ENCODE measurements at places on chromosomes 12 and 14.

GRCh38 chr12:55847033-55847432 is 4.3 kb upstream of the MMP19 start:
- DNase-seq: no peak

GRCh38 chr14:101109347-101109638 is 205.8 kb upstream of the RTL1 start:
- no peak for DNase-seq

- no peak for DNase-seq
Measured at GRCh38 chr14:32211068-32211404, 8.0 kb upstream of the RNU6-8 start.

DNA sequence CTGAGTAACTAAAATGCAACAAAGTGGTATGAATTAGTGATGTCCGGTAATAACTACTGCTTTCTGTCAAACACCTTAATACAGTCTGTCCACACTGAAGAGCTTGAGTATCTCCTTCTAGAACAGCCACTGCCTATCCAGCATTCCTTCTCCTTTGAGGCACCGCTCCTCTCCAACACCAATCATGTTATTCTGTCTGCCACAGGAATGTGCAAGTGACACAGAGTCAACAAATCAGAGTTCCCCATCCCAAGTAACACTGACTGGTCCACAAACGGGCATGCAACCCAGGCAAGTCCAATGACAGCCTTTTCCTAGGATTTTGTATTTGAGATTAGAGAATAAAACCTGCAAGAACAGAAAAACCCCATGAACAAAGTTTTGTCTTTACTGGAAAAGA is 3.8 kb downstream of the GXYLT1 start:
- DNase-seq: no peak

DNA sequence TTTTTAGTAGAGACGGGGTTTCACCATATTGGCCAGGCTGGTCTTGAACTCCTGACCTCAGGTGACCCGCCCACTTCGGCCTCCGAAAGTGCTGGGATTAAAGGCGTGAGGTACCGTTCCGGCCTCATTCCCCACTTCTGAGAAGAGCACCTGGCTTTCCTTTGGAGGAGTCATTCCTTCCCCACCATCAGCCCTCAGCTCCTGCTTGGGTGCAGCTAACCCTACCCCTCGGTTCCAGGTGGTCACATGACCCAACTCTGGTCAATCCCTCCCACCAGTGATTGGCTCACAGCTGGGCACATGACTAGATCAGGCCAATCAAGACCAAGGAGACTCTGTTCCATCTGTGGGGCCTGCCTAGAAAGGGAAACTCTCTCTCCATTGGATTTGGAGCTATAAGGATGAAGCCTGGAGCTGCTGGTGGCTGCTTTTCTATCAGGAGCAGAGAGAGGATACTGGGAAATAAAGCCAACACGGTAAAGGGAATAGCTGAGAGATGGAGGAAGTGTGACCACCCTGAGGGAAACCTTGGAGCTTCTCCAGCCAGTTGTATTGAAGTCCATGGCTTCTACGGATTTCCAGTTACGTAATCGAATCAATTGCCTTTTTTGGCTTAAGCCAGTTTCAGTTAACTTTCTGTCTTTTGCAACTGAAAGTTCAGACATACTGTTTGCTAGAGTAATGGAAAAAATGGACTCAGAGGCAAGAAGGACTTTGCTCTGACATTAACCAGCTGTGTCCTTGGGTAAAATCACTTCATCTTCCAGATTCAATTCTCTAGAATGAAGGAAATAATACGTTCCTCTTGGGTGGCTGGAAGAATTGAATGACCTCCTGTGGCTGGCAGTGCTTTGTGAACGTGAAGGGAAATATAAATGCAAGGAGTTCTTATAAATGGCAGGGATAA is 19.7 kb upstream of the IFT81 start:
- DNase-seq: no peak

GRCh38 chr12:110860833-110861296 is 14.1 kb downstream of the CCDC63 start:
- DNase-seq: no peak

DNA sequence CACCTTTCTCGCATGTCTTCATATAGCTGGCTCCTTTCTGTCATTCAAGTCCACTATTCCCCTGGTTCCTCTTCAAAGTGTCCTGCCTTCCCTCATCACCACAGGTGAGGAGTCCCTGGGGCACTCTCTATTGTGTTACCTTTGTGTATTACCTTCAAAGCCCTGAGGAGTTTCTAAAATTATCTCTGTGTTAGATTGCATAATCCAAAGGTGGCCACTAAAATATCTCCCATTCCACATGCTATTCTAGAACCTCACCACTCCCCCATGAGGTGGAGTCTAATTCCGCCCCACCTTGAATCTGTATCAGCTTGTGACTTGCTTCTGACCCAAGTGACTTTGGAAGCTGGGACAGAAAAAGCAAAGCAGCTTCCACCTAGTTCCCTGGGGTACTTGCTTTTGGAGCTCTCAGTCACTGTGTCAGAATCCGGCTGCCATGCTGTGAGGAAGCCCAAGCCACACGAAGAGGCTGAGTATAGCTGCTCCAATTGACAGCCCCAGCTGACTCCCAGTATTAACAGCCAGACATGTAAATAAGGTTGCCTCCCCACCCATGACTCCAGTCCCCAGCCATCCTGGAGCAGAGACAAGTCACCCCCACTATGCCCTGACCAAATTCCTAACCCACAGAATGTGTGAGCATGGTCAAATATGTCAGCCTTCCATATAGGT is 6.8 kb downstream of the HRK start:
- DNase-seq: no peak

GRCh38 chr12:77485961-77486854 is 344.5 kb upstream of the NAV3 start:
- no peak for DNase-seq

- no peak for DNase-seq
Measured at GRCh38 chr14:96635850-96636249, 133.7 kb downstream of the PAPOLA start.

DNA sequence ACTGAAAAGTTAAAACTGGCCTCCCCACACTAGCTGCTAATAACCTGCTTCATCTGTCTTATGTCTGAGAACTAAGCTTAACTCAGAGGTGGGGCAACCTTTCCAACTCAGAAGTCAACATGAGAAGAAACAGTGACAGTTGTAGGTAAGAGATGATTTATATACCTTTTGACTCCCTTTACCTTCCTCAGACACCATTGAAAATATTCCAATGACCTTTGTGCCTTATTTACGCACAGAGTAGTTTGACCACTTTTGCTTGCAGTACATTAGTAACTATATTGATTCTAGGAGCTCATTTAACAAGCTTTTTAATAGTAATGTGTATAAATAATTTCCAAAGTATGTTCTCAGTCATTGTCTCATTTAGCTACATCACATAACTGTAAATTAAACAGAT is 77.6 kb downstream of the ALX1 start:
- no peak for DNase-seq

DNA sequence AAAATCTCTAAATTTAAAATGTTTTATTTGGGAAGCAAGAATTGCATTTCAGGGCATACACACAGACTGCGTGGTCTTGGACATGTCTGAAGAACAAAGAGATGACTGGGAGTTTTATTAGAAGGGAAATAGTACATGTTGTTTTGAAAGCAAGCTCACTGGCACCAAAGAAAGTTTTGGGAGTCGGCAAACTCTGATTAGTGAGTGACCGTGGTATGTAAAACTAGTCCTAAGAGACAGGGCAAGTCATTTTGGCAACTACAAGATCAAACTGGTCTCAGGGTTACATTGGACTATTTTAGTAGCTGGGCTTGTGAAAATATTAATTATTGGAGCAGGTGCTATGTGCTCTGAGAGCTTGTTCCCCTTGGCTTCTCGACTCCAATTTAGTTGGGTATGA is 14.9 kb downstream of the TMEM116 start:
- DNase-seq: no peak

DNA sequence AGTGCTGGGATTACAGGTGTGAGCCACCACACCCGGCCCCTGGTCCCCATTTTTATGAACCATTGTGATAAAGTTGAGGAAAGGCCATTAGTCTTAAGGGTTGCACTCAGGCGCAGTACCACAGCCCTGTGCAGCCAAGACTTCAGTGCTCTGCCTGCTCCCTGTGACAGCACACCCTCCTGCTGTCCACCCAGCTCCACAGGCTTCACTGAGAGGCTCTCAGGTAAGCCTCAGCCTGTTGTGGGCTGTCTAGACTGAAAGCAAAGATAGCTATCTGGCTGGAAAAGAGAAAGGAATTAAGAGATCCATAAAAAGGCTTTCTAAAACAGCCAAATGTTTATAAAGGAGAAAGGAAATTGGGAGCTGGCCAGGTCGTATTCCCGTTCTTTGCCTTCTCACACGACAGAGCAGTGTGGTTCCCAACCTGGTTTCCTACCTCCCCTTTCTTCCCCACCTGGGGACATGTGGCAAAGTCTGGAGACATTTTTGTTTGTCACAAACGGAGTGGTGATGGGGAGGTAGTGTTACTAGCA is 19.1 kb upstream of the DNM1L start:
- DNase-seq: no peak

GRCh38 chr14:79758985-79759384 is 452.3 kb downstream of the DIO2 start:
- DNase-seq: no peak

- DNase-seq: peak; percentile 3
Measured at GRCh38 chr14:76908834-76909233, 82.6 kb downstream of the LRRC74A start.

- no peak for DNase-seq
Measured at GRCh38 chr12:122749569-122750332, 2.9 kb upstream of the DENR start.

GRCh38 chr12:7369274-7369729 is 65.4 kb downstream of the ACSM4 start:
- DNase-seq: no peak

- DNase-seq: no peak
Measured at GRCh38 chr12:52044292-52044983, 6.8 kb upstream of the NR4A1 start.

GRCh38 chr14:38727731-38728130 is 375.3 kb downstream of the SEC23A start:
- DNase-seq: no peak

DNA sequence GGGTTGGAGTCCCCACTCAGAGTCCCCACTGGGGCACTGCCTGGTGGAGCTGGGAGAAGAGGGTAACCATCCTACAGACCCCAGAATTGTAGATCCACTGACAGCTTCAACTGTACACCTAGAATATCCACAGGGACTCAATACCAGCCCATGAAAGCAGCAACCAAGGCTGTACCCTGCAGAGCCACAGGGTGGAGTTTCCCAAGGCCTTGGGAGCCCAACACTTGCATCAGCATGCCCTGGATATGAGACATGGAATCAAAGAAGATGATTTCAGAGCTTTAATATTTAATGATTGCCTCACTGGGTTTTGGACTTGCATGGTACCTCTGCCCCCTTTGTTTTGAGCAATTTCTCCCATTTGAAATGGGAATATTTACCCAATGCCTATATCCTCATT is 80.4 kb downstream of the RASSF9 start:
- DNase-seq: no peak

DNA sequence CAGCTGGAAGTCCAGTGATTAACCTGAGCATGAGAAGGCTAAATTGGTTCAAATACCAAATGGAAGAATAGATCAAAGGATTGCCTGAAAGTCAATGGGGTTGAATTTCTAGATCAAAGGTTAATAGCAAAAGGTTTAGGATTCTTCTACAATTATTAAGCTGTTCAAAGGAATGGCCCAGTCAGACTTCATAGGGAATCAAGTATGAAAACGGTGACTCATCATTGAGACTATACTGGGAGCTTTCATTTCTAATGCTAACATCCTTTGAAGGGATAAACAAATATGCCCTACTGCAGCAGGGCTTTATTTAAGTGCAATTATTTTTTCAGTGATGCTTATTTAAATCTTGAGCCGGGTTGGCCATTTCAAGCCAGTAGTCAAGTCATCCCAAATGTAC is 152.8 kb downstream of the RIMBP2 start:
- DNase-seq: no peak

GRCh38 chr14:75711105-75711795 is 50.2 kb downstream of the TTLL5 start:
- DNase-seq: no peak

DNA sequence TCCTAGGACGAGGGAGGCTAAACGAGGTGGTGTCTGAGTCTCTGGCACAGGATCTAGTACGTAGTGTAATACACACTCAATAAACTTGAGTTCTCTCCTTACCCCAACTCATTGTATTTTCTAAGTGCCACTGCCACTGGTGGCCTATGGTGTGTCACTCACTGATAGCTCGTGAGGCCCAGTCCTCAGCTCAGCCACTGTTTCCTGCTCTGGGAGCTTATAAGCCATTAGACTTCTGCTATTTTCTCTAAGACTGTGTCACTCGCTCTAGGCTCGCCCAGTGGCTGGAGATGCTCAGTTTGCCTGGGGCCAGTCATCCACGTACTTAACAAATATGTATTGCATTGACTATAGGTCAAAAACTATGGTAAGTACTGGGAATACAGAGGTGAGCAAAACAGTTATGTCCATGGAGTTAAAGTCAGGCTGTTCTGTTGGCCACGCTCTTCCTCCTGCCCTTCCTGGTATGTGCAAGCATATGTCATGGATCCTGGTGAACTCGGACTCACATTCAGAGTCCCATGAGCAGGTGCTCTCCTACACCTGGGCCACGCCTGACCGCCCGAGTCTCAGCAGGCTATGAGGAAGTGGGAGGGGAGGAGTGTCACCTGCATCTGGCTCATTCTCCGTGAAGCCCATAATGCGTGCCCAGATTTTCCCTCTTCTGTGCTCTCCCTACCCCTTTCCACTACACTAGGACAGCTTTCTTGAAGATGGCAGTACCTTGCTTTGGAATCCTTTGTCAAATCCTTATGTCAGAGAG is 41.6 kb downstream of the DEGS2 start:
- DNase-seq: no peak

- DNase-seq: no peak
Measured at GRCh38 chr12:64318605-64319004, 72.0 kb downstream of the C12orf56 start.

- DNase-seq: no peak
Measured at GRCh38 chr12:2099595-2099994, 46.8 kb downstream of the CACNA1C start.

GRCh38 chr14:83129496-83129895 is 1595.8 kb upstream of the SEL1L start:
- no peak for DNase-seq

DNA sequence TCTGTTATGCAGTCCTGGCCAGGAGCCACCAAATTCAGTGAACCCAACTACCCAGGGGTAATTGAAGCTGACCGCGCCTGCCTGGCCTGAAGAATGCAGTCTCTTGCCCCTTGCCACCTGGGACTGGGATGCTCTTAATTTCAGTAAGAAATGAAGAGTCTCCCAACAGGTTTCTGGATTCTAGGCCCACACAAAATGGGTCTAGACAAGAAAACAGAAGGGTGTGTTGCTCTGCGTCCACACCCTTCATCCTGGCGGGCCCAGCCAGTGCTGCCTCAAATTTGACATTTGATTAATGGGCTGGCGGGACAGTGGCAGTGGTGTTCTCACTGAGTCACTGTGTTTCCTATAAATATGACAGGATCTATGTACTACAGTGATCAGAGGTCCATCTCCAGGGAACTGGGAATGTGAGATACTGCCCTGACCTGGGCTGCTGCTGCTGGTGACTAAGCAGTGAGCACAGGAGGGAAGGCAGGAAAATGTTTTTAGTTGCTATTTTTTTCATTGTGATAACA is 6.5 kb downstream of the TMEM253 start:
- DNase-seq: no peak

Data from SIG-M5 (cell line).